ENCODE measurements at places on chromosomes 5 and 9. TPM values are rescaled to one million over a fixed set of nuclear protein-coding genes. Genes with fewer than 3 reads are reported as not detected.

The FOXD4L5 gene
- 1.1 TPM for polyA plus RNA-seq

The DNAJC25 gene
- 7.8 TPM for polyA plus RNA-seq

The CTXN3 gene
- polyA plus RNA-seq: 1.2 TPM

The TMEM250 gene
- 27.2 TPM for polyA plus RNA-seq

The ARL10 gene
- polyA plus RNA-seq: 12.1 TPM

DNA sequence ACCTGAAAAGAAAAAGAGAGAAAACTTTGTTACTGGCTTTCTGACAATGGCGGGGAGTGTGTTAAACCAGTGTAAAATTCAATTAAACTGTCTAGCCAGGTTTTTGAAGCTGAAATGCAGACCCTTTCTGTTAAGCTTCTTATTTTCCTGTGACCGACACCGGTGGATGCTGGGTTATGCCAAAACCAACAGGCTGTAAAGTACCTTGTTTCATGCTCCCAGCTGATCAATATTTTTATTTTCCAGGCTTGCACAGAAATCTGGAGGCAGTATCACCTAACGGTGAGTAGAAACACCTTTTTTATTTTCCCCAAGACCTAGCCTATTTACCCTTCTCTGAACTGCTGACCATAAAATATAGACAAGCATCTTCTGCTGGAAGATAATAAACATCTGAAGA, 94.9 kb upstream of the GRHPR start:
- DNase-seq: no peak

DNA sequence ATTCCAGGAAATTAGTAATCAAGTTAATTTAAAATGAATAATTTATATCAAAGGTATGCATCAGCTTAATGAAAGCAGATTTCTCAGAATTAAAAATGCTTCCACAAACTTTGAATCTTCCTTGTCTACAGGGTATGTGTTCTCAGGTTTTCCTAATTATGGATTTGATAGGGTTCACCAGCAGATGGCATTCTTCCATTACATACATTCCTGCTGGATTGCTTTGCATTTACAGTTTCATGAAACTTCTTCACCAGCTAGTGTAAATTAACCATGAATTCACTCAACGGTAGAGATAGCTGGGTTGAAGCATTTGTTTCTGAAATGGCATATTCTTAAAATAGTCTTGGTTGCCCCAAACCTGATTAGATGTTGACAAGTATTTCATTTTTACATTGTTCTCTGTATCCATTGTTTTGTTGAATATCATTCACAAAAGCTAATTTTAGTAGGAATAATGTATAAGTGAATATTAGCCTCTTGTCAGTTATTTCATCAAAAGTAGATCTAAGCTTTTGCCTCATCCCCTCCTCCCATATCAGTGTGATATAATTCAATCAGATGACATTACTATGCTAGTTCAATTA, 68.7 kb upstream of the WDR41 start:
- DNase-seq: peak; percentile 38

DNA sequence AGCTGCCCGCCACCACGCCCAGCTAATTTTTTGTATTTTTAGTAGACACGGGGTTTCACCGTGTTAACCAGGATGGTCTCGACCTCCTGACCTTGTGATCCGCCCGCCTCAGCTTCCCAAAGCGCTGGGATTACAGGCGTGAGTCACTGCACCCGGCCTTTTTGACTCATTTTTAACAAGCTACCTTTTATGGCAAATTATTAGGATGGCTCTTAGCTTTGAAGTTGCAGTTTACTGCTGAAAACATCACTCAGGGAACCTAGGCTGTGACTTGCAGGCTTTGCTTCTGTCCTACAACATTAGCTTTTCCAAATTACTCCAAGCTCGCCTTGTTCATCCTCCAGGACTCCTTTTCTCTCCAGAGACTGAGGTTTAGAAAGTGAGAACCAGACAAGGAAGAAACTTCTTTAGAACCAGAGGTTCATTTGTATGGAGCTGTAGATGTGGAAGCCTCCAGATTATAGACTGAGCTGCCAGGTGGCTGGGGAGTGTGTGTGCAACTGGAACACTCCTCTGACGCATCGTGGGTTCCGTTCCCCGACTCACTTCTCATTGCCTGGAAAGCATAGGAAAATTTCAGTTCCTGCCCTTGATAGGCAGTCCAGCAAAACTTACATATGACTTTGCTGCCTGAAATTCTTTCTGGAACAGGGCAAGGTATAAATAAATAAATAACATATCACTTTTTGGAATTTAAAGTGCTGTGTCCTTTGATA, 23.8 kb upstream of the SPTAN1 start:
- no peak for DNase-seq

GRCh38 chr5:88081877-88082276, 186.8 kb downstream of the TMEM161B start:
- no peak for DNase-seq

- DNase-seq: no peak
These were observed 177.9 kb upstream of the KCNN2 start for GRCh38 chr5:114184006-114184405.

DNA sequence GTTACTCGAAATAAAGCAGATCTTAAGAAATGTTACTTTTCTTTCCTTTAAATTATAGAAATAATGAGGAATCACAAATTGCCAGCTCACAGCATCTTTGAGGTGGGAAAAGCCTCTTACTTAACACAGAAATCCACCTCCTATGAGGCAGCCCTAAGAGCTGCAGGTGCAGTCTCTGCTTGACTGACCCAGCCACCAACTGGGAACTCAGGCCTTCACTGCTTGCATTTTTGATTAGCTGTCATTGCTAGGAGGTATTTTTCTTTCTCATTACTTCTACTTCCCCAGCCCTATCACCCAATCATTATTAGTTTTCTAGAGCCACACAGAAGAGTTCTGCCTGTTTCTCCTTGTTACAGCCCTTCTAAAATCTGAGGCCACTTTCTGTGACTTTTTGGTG, 416.5 kb upstream of the KLF4 start:
- DNase-seq: no peak

Measured in hindlimb muscle (tissue), 1 donor.